Type B pancreatic cell (in vitro differentiated cells): ENCODE measurements at places on chromosomes 7 and 10.

GRCh38 chr7:5450549-5451327 is 27.1 kb upstream of the TNRC18 start:
- DNase-seq = no peak

GRCh38 chr7:41830271-41830670 is 127.4 kb upstream of the INHBA start:
- DNase-seq = no peak

GRCh38 chr10:63766745-63767137 is 245.5 kb downstream of the REEP3 start:
- DNase-seq = no peak

GRCh38 chr7:77887567-77887966 is 89.0 kb downstream of the PHTF2 start:
- DNase-seq = no peak

DNA sequence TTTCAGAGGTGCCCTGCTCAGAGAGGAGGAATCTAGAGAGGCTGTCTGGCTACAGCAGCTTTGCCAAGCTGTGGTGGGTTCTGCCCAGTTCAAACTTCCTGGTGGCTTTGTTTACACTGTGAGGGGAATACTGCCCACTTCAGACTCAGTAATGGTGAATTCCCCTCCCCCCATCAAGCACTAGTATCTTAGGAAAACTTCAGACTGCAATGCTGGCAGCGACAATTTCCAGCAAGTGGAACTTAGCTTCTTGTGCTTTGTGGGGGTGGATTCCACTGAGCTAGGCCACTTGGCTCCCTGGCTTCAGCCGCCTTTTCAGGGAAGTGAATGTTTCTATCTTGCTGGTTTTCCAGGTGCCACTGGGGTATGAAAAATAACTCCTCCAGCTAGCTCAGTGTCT is 42.8 kb downstream of the CYP2C8 start:
- DNase-seq = no peak
